ENCODE measurements at places on chromosomes 7 and 10.

GRCh38 chr10:110502851-110503301, 5.2 kb downstream of the DUSP5 start:
- DNase-seq, result peak; percentile 69

DNA sequence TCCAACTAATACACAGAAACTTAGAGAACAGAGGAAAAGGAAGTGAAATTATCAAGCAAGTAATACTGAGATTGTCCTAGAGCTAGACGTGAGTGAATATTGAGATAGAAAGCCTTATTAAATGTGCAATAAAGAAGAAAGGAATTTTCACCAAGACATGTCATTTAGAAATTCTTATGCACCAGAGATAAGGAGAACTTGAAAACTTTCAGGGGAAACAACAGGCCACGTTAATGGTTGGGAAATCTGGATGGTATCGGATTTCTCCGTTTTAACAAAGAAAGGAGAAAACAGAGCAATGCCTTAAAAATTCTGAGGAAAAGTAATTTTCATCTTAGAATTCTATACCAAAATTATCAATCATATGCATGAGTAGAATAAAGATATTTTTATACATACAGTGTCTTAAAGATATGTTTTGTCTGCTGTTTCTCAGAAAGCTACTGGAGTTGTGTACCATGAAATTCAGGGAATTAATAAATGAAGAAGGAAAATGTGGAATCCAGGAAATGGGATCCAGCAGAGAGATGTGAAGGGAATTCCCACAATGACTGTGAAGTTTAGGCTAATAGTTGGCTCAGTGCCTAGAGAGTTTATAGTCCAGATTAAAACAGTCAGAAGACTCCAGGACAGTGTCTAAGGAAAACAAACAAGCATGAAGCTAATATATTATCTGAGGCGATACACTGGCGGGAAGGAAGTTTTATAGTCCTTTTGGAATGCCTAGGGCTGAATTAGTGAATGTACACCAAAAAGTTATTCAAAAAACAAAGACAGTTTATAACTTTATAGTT, 159.5 kb downstream of the PPP1R9A start:
- no peak for DNase-seq

GRCh38 chr7:93873998-93874574, 16.5 kb downstream of the TFPI2 start:
- DNase-seq, result no peak

DNA sequence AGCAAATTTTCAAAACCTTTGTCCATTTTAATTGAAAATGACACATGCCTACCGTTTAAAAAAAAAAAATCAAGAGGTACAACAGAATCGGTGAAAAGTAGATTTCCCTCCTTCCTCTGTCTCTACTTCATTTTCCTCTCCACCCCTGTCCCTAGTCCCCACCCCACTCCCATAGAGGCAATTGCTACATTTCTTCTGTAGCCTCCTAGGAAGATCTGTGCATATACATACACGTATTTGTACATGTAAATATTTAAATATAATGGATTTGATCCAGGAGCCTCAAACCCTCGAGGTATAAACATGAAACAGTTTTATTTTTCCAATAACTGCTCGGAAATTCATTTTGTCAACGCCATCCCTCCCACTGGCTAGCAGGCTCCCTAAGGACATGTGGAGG, 14.1 kb upstream of the SLC29A3 start:
- DNase-seq, result no peak

DNA sequence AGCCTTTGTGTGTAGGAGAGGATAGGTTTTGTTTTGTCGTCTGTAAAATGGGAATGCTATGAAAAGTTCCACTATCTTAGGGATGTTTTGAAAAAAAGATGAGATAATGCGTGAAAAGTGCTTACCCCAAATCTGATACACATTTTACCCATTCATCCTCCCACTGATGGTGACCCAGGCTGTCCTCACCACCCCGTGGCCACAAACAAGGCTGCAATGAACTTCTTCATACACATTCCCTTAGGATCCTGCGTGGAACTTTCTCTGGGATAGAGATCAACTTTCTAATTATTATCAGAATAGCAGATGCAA, 399 bp upstream of the OGDHL start:
- no peak for DNase-seq

GRCh38 chr10:70074165-70074564, 21.5 kb downstream of the MACROH2A2 start:
- no peak for DNase-seq

Data from CD4-positive, alpha-beta T cell treated with Interferon alpha-2 for 1 hour (primary cell).